ENCODE measurements at places on chromosomes 6 and 20. TPM values are rescaled to one million over a fixed set of nuclear protein-coding genes. Genes with fewer than 3 reads are reported as not detected.

The SLC22A16 gene
- under 0.01 TPM for total RNA-seq

The PRDM13 gene
- not detected for total RNA-seq

The CST1 gene
- total RNA-seq, result not detected

The SLC22A3 gene
- total RNA-seq, result 4.2 TPM

The SIRPD gene
- total RNA-seq, result not detected

The WFDC10A gene
- total RNA-seq, result not detected
